ENCODE measurements at places on chromosomes 12 and 14.

DNA sequence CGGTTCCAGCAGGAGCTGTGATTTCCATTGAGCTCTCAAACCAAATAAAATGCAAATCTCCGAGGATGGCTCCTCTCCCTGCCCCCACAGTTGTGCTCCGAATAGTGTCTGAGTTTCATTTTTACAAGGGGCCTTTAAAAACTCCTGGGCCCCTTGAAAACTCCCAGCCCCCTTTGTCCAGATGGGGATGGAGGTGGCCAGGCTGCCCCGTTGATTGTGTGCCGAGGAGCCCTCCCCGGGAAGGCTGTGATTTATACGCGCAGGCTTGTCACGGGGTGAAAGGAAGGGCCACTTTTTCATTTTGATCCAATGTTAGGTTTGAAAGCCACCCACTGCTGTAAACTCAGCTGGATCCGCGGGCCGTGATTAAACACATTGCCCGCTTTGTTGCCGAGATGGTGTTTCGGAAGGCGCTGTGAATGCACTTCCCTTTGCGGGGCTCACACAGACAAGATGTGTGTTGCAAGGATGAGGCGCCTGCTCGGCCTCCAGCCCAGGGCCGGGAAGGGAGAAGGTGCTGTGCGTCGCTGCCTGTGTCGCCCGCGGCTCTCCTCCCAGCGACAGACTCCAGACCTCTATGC, 98.8 kb downstream of the TMEM132C start:
- ATAC-seq: peak; percentile 53

- no peak for ATAC-seq
These were observed 169.5 kb upstream of the EGLN3 start for GRCh38 chr14:34120185-34120977.

- ATAC-seq: no peak
These were observed 318.6 kb downstream of the ITPR2 start for GRCh38 chr12:26514364-26514763.

DNA sequence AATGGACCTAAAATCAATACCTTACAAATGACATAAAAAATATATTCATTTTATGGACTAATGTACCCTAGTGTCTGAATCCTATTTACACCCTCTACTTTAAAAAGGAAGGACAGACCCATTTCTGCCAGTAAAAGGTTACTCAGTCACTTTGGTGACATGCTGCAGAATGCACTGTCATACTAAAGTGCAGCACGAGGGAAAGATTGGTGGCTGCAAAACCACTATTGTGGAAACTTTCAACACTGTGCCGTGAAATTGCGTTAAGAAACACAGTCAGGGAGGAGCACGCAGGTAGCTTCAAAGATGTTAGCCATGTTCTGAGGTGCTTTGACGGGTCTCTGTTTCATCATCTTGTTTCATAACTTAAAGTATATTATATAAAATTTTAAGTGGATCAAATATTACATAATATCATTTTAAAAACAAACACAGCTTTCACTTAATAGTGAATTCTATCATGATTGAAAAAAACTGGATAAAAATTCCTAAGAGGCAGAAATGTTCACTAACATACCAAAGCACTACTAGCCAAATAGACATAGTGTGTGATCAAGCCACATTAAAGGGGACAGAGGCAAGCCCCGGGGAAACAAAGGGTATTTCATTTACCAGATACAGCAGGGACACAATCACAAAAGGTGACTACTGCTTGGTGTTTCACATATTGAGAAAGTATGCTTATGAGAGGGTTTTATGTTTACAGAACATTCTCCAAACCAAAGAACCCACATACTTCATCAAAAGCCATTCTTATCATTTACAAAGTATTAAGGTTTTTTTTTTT, 330.8 kb upstream of the SOX5 start:
- ATAC-seq: peak; percentile 62

- ATAC-seq: no peak
These were observed 3.8 kb downstream of the C14orf93 start for GRCh38 chr14:23006188-23006534.

- ATAC-seq: peak; percentile 18
These were observed 945.8 kb downstream of the DIO2 start for GRCh38 chr14:79265366-79265946.

GRCh38 chr14:80150301-80150700, 61.0 kb downstream of the DIO2 start:
- ATAC-seq: no peak

- ATAC-seq: peak; percentile 59
These were observed 23.9 kb downstream of the FERMT2 start for GRCh38 chr14:52926953-52927352.

DNA sequence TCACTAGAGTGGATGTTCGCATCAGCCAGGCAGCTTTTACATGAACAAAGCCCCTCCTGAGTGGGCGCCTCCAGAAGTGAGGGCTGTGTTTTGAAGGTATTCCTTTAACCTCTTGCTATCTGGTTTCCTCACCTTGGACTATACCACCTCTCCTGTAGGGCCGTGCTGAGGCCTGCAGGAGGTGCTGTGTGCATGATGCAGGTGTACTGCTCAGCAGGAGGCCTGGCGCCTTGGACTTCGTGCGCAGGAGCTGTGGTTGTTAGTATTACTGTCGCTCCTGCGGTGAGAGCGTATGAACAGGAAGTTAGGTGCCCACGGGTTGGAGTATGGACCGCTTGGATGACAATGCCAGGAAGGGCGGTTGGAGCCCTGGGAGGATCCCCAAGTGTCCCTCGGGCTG, 130.7 kb downstream of the TSPAN9 start:
- ATAC-seq: peak; percentile 33

DNA sequence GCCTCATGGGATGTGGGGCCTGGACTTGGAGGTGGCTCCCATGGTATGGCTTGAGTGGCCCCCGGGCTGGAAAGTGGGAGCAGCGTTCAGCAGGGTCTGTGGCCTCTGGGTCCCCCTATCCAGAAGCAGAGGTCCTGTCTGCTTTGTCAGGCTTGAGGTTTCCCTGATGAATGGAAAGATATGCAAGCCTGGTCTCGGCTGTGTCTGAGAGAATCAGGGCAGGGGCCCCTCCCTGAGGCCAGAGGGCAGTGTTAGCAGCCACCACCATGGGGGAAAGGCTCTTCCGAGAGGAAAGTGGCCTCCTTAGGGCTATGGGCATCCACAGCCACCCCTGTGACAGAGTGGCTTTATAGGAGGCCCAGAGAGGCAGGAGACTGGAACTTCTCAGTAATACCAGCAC, 128.2 kb downstream of the VRK1 start:
- ATAC-seq: no peak

DNA sequence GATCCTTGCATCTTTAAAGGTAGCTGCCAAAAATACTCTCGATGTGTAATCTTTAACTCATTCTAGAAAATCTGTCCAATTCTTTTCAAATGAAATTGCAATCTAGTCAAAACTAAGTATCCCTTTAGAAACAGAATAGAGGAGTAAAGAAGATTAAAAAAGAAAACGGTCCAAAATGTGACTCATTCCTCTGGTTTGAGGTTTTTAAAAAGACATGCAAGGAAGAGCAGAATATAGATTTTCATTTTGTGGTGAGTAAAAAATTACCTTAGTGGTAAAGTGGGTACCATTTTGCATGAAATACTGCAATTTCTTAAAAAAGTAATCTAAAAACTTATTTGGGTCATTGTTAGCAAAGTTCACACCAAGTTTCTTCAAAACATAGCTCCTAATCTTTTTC, 108.4 kb downstream of the BRMS1L start:
- no peak for ATAC-seq

DNA sequence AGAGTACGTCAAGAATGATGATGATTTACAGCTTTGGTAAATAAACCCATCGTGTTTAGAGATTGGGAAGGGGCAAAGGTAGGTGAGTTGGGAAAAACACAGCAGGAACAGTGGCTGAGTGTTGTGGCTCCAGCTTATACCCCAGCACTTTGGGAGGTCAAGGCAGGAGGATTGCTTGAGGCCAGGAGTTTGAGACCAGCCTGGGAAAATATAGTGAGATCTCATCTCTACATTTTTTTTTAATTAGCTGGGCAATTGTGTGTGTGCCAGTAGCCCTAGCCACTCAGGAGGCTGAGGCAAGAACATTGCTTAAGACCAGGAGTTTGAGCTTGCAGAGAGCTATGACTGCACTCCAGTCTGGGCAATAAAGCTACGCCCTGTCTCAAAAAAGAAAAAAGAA, 77.1 kb downstream of the RASSF9 start:
- no peak for ATAC-seq

GRCh38 chr12:27213304-27213703, 30.8 kb upstream of the STK38L start:
- ATAC-seq: no peak

DNA sequence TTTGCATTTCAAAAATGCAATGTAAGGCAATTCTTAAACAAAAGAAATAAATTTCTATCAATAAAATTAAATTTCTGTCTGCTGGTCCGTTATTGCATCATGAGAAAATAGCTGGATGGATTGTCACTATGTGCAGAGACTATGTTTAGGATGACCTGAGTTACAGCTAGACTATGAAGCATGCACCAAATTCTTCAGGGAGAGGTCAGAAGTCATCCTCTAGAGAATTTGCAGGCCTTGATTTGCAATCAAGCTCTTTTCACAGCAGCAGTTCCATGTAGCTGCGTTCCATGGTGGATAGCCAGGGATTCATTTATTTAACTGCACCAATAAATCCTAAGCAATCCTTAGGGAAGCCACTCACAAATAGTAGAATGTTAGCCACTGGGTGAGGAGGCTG, 253.7 kb downstream of the MSRB3 start:
- ATAC-seq: no peak
